Activated T-cell treated with anti-CD3 and anti-CD28 coated beads, Interleukin-2, amount 50 U/mL, for 48 hours (primary cell): ENCODE measurements at places on chromosomes 4 and X.
A peak's percentile ranks its signal among the peaks of the same experiment; 100 is the strongest.

GRCh38 chrX:72094894-72095293 lies 36.8 kb downstream of the RTL5 start:
- DNase-seq = no peak

- DNase-seq = no peak
Observed at GRCh38 chr4:82733636-82734035, 65.0 kb downstream of the SCD5 start.

- no peak for DNase-seq
Observed at GRCh38 chr4:8860892-8861575, 10.6 kb downstream of the HMX1 start.

- DNase-seq = no peak
Observed at GRCh38 chrX:2284601-2285000, 216.2 kb downstream of the DHRSX start.

DNA sequence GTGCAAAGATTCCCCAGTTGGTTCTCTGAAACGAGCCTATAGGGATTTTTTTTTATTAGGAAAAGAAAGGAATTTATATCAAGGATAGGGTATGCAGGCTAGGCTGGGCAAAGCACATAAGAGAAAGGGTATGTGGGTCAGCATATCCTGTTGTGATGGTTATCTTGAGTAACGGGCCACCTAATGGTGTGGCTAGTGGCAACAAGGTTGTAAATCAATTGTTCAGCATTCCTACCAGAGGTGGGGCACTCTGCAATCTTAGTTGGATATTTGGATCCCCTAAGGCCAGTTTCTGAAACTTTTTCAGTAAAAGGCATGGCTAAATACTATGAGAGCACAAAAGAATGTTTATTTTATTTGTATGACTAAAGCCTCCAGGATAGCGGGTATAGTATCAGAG lies 42.7 kb downstream of the DCAF12L1 start:
- DNase-seq = no peak

GRCh38 chr4:120317713-120318112 lies 251.1 kb upstream of the MAD2L1 start:
- DNase-seq = no peak

DNA sequence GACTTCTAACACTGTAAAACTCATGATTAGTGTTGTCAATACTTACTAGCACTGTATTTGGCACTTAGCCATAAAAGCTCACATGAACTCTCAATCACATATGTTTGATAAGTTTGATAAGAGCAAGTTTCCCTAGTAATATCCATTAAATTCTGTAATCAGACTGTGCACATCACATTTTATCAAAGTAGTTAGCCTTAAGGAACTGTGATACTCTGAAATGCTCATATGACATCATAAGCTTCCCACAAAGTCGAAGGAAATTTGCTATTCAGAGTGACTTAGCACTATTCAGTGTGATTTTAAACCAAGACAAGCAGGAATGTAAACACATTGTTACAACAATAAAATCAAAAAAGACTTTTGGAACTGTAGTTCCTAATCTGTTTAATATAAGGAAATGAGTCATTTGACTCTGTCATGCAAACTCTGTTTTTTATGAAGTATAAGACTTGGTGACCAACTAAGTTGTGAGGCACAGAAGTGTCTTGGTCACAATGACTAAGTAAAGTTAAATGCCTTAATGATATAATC lies 6.7 kb downstream of the SLC7A11 start:
- DNase-seq = no peak

- no peak for DNase-seq
Observed at GRCh38 chr4:123064390-123064789, 142.0 kb upstream of the NUDT6 start.

DNA sequence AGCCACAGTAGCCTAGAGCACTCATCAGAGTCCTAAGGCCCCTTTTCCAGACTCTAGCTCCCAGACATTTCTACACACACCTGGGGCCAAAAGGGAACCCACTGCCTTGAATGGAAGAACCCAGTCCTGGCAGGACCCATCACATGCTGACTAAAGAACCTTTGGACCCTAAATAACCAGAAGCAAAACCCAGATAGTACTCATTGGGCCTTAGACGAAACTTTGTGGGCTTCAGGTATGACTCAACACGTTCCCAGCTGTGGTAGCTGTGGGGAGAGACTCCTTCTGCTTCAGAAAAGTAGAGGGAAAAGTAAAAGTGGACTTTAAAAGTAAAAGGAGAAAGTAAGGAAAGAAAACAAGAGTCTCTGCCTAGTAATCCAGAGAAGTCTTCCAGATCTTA lies 311.5 kb downstream of the OPHN1 start:
- DNase-seq = no peak

- no peak for DNase-seq
Observed at GRCh38 chrX:12325171-12325570, 186.9 kb downstream of the FRMPD4 start.

- no peak for DNase-seq
Observed at GRCh38 chr4:147971116-147971515, 239.2 kb downstream of the ARHGAP10 start.

DNA sequence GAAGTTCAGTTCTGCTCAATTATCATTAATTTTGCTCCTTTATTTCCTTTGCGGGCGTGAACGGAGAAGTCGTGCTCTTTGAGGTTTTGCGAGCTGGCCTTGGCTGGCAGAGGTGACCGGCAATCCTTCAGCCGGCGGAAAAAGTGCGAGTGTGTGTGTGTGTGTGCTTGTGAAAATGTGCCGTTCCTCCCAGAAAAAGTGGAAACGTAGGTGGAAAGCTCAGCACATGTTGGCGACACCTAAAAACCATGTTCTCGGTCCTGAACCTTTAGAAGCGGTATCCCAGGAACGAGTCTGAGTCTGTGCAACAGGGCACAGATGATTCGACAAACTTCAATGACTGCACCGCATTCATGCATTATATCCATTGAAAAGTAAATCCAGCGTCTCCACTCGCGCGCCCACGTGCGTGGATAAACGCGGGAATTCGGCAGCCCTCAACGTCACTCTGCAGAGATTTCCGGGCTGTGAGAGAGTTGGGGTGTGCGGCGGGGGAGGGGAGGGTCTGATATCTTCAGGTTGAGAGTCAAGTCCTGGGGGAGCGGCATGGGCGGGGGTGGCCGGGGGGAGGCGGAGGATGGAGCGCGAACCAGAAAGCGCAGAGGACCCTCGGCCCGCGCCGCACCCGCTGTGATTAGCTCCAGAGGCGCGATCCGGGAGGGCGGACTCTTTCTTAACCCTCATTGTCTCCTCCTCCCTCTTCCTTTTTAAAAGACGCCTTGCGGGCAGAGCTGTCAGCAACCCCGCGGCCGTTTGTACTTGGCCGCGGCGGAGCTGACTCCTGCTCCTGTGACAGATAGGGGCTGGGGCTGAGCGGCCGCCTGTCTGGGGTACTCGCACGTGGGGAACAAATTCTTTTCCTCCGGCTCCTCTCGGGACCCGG lies at the start of gene SHISA3:
TSS of gene SHISA3 (plus strand) at position 737 of the 883 bp plus-strand sequence. CDS start 569 bp downstream, outside the sequence.
- DNase-seq = no peak

DNA sequence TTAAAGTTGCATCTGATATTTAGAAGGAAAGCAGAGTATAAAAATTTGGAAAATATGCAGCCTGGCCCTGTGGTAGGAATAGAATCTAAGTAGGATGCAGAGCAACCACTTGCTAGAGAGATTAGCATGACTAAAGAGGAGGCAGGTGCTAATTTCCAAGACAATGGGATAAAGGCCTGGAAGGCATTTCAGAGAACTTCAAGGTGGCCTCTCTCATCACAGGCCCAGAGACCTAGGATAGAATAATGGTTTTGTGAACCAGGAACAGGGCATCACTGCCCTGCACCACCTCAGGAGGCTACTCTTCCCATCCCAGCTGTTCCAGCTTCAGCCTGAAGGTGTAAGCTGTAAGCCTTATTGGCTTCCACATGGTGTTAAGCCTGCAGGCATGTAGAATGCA lies 621.7 kb upstream of the HS3ST1 start:
- no peak for DNase-seq

- DNase-seq = no peak
Observed at GRCh38 chrX:57677132-57677858, 2.8 kb downstream of the NLRP2B start.

DNA sequence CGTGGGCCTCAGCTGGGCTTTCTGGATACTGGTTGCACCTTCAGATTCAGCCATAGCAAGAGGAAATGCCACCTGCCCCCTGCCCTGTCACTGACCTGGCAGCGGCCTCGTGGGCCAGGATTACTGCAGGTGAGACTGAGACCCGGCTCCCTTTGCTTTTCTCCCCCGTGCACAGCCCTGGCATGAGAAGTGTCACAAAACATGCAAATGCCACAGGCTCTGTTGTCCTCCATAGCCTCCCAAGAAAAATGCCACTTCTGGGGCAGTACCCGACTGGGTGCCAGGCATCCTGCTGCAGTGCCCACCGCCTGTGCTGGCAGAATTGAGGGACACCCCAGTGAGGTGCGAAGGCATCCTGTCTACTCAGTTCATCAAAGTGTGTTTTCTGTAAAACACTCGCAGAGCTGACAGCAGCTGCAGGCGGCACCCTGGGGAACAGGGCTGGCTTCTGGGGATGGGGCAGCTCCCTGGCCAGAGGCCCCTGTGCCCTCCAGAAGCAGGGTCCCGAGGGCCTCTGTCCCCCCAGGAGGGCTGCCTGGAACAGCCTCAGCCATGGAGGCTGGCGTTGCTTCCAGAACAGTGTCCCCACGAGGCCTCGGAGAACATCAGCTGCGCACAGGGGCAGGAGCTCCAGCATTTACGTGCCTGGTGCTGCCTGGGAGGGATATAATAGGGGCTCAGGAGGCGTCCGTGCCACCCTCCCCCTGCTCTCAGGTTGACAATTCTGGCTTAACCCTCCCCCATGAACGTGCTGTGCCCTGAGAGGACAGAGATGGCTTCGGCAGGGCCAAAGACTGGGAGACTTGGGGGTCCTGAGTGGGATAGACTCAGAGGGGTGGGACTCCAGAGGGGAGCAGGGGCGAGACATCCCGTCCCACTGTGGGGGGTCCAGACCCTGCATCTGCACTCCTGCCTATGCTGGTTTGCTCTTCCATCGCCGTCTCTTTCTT lies 99.5 kb upstream of the NKX1-1 start:
- no peak for DNase-seq

DNA sequence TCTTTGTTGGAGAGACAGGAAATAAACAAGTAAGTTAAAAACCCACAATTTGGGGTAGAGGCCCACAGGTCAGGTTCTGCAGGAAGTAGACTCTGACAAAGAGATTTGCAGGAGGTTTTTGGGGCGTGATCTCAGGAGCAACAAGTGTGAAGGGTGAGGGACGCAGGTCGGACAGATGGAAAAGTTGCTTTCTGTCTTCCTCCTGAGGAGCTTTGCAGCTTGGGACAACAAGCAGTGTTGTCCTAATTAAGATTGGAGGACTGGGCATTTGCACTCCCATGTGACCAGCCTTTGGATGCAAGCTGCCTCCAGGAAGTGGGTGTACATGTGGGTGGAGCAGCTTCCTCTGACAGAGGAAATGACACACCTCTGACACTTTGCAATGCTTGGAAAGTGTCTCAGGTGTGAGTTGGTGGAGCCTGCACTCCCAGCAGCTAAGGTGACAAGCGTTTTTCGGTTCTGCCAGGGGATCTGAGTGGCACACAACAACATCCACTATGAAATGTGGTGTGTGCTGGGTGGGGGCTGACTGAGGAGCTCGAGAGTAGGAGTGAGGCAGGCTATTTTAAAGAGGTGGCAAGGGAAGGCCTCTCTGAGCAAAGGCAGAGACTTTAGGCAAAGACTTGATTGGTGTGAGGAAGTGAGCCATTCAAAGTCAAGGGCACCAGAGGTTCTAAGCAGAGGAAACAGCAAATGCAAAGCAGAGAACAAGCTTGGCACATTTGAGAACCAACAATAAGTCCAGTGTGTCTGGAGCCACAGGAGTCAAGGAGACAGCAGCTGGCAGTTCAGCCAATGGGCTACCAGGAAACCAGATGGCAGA lies 339.8 kb upstream of the GATB start:
- DNase-seq = peak; percentile 73

DNA sequence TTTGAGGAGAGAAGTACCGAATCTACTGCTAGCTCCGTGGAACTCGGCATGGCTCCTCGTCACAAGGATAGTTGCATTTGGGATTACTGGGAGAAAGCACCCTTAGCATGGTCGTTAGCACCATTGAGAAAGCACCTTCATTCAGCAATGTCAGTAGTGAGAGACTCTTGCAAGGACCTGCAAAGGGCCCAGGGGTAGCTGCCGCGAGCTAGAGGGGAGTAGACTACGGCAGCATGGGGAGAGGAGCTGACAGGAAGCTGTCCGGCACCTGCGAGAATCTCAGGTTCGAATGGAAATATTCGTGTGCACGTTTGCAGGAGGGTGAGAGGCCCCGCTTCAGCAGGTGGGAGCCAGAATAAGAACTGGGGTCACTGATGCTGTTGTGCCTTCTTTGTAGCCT lies 20.2 kb downstream of the TLR10 start:
- no peak for DNase-seq

DNA sequence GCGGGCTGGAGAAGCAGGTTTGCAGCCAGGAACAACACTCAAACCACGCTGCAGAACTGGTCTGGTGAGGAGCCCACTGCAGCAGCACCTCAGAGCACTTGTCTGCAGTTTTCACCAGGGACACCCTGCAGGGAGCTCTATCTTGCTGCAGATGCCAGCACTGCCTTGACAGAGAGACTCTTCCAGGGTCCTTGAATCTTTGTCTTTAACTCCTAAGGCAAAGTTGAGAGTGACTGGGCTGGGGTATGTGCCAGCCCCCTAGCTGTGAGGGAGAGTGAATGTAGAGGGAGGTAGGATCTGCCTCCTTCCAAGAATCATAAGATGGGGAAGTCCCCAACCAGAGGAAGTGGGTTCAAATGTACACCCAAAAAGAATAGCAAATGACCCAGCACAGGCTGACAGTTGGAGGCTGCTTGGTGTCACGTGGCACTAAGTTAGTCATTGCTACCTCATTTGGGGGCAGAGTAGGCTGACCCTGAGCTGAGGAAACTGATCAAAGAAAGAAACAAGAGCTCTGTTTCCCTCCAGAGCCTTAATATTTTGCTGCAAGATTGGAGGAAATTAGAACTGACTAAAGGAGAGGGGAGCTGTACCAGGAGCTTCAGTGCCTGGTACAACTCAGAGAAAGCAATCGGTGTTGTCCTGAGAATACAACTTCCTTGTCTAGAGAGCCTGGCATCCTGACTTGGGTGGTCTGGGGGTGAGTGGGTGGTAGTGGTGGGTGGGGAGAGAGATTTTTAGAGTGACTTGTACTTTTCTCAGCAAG lies 28.2 kb upstream of the HUWE1 start:
- peak; percentile 72 for DNase-seq

DNA sequence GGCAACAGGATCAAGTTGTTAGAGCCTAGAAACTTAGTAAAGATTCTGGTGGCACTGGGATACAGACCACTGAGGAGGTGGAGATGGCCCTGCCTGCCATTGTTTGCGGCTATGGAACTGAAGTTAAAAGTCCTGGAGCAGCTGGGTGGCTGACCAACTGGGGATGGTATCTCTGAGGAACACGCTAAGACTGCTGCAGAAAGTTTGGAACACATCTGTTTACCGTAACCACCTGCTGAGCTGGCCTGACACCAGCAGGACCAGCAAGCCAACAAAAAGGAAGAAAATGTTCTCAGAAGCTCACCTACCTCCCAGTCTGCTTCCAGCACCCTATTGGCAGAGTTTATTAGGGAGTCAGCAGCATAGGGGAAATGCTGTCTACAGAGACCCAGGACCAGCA lies 17.4 kb upstream of the PACRGL start:
- DNase-seq = no peak
